ENCODE measurements at places on chromosomes 6 and 20.

DNA sequence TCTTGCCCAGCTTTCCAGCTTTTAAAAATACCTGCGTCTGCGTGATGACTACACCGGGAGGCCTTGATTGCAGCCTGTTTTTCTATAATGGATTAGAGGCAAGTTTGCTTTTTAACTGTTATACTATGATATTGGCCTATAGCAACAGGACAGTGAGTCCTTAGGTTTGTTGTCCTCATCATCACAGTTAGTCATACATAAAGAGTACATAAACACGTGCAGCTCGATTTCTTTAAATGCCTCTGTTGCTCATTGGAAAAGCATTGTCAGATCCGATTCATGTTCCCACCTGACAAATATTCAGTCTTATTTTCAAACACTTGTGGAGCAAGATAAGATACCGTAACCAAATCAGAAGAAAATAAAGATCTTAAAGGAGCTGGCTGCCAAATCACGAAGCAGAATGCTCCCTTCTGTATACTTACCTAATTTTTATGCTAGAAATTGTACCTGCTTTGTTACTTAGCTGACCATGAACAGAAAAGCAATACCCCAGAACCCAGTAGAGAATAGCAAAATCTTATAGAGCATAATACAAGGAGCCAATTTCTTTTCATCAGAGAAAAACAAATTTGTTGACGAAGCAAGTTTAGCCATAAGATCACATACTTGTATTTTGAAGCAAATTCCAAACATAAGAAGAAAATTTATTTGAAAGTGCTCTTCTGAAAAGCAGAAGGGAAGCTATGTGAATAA, 100.4 kb downstream of the TMEM200A start:
- no peak for DNase-seq

DNA sequence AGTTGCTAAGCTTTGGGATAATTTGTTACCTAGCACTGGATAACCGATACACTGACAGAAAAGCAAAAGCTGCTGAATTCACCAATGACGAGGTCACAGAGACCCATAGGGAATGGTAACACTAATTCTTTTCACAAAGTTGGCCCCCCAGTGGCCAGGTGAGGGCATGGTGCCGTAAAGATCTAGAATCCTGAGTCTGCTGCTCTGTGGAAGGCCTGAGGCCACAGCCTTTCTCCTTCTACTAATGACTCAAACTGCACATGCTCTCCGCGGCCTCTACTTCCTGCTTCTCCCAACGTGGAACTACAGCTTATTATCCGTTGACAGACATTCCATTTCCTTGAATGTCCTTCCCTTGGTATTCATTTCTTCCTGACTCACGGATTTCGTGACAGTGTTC, 127.1 kb downstream of the OPRM1 start:
- no peak for DNase-seq

GRCh38 chr6:128314190-128314589, 206.2 kb downstream of the PTPRK start:
- no peak for DNase-seq

DNA sequence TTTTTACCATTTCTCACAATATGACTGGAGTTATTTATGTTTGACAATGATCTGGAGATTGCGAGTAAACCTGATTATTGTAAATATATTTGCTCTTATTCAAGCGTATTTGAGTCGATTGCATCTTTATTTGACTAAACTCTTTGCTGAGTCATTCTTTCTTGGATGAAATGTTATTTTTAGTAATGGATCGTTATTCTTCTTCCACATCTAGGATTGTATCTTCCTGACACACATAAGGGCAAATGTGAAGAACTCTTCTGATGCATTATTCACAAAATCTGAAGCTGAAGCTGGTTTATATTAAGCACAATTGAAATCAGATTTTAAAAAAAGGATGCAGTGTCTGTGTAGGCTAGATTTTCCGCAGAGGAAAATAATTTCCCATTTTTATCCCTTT, 68.2 kb downstream of the SEL1L2 start:
- DNase-seq, result no peak

DNA sequence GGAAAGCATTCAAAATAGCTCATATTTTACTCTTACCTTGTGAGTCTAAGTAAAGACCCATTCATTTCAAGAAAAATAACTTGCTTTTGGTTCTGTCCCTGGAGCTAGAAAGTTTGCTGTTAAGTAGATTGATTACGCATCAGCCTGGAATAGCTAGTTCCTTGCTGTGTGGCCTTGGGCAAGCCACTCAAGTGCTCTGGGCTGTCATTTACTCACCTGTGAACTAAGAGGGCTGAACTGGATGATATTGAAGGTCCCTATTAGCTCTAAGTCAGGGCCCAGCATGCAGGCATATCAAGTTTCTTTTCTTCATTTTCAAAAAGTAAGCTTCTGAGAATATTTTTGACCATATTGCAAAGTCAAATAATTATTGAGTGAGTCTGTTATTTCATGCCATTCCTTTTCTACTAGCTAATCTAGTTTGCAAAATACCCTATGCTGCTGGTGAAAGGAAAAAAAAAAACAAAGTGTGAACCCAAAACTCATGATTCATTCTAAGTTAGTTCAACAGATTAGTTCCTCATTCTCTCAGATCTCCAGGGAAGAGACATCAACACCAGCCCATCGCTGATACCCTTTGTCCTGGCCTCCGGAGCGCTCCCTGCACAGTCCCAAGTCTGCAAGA, 106.5 kb upstream of the GMDS start:
- DNase-seq, result no peak

DNA sequence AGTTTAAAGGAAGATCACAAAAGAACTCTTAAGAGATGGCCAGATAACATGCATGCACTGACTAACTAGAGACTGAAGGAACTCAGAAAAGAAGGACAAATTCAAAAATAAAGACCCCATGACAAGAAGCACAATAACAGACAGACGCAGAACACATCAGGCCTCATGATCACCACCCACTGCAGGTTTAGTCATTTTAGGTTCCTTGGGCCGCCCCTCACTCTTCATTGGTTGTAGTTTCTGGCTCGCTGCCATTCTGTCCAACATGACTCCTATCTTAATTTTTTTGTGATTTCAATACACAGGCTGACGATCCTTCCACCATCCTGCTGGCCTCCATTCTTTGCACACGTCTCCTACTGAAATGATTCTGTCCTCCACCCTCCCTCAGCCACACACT, 21.6 kb downstream of the STX7 start:
- no peak for DNase-seq

- no peak for DNase-seq
Measured at GRCh38 chr6:36714511-36714910, 16.9 kb downstream of the RAB44 start.
